ENCODE measurements at places on chromosomes 5 and 9. TPM values are rescaled to one million over a fixed set of nuclear protein-coding genes. Genes with fewer than 3 reads are reported as not detected.

KLF9 gene
- total RNA-seq: 201 TPM

WDR70 gene
- total RNA-seq: 17.7 TPM

DOCK2 gene
- 18.3 TPM for total RNA-seq

GGTA1 gene
- total RNA-seq: 18.7 TPM

RIGI gene
- 10.1 TPM for total RNA-seq

KIF4B gene
- total RNA-seq: not detected

UBLCP1 gene
- total RNA-seq: 22.5 TPM

CDH9 gene
- total RNA-seq: not detected

GFRA3 gene
- total RNA-seq: 3.7 TPM

TEK gene
- total RNA-seq: 17.4 TPM

PCDHA1 gene
- not detected for total RNA-seq

TAF11L5 gene
- not detected for total RNA-seq

CMYA5 gene
- total RNA-seq: 5.1 TPM

FBP1 gene
- total RNA-seq: 1.8 TPM

CDX1 gene
- not detected for total RNA-seq

PFN3 gene
- total RNA-seq: not detected

MLANA gene
- total RNA-seq: not detected

INSL6 gene
- total RNA-seq: not detected

CYSTM1 gene
- total RNA-seq: 81.0 TPM

TSSK1B gene
- total RNA-seq: not detected

MSX2 gene
- total RNA-seq: 1.8 TPM

PCDHA9 gene
- 0.23 TPM for total RNA-seq

PCDHGA6 gene
- 7.1 TPM for total RNA-seq

ZFP37 gene
- 2.1 TPM for total RNA-seq

Measured in esophagus muscularis mucosa (tissue), 4 donors.